ENCODE measurements at places on chromosomes 7 and 10. TPM values are rescaled to one million over a fixed set of nuclear protein-coding genes. Genes with fewer than 3 reads are reported as not detected.

GRCh38 chr7:128076796-128077271, 45.6 kb upstream of the LRRC4 start:
- DNase-seq, result no peak

Gene XRCC2
- 5.2 TPM for total RNA-seq

DNA sequence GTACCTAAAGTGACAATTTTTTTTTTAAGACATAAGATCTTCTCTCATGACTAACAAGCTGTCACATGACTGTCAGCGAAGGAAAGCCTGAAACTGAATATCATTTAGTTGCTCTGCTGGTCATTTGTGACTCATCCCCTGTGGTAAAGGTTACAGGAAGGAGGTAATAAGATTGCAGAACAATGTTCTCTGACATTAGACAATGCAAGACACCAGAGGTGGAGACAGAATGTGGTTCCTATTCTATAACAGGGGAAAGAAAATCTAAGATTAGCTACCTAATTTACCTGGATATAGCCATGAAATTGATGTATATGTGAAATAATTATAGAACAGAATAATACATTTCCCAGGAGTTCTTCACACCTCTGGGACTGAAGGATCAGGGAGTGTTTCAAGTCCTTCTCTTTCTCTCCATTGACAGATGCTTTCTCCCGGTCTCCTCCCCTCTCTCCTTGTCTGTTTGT, 47.7 kb downstream of the LRGUK start:
- DNase-seq, result peak; percentile 92

GRCh38 chr10:102344067-102344466, 51.4 kb upstream of the NFKB2 start:
- DNase-seq, result peak; percentile 66

Gene PRKAR2B
- 0.15 TPM for total RNA-seq

DNA sequence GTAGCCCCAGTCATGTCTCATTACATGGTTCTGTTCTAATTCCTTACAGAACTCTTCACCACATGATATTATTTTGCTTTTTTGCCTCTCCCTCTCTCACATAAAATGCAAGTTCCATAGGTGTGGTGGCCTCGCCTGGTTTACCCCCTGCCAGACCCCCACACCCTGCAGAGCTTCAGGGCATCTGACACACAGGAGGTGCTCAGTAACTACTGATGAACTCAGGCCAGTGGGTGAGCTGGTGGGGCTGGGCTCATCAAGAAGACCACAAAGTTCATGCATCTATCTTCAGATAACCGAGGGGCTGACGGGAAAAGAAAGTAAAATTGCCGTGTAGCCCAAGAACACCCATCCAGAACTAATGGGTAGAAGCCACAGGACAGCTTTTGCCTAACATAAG, 253.1 kb downstream of the GRID1 start:
- DNase-seq, result no peak

DNA sequence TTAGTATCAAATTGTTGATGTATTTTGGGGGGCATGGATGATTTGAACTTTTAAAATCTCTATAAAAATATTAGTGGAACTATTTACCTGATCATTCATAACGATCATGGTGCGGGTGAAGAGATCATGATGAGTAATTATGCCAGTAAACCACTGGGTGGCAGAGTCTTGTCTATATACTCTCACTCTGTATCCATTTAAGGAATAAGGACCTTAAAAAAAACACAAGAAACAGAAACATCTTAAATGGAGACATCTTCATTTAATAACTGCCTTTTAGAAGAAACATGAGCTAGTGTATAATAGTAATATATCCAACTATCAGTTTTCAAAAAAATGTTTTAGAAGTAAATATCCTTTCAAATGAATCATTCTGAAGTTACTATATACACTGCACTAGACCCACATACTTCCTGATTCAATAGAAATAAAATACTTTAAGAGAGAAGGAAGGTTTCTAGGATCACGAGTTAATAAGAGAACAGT, 84.0 kb downstream of the NRBF2 start:
- DNase-seq, result peak; percentile 66

Gene SPACDR
- total RNA-seq, result 0.49 TPM

- DNase-seq, result no peak
Measured at GRCh38 chr7:39898867-39899266, 51.2 kb upstream of the CDK13 start.

- DNase-seq, result no peak
Measured at GRCh38 chr7:116670409-116671015, 1.5 kb upstream of the MET start.

Gene IRF5
- 10.1 TPM for total RNA-seq

DNA sequence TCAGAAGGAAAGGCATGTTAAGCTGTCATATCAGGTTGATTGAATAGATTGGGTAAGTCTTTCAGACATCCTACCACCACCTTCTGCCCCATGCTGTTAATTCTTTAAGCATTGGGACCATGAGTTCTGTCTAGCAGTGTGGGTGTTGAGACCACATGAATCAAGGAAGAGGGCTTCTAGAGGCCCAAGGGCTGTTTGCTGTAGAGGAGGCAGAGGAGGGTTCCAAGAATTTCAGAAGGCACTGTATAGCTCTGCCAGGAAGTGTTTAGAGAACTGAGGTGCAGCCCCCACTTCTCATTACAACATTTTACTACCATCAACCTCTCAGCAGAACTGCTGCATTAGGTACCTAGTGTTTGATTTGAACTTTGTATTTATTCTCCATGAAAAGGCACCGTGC, 720.2 kb downstream of the AUTS2 start:
- no peak for DNase-seq

DNA sequence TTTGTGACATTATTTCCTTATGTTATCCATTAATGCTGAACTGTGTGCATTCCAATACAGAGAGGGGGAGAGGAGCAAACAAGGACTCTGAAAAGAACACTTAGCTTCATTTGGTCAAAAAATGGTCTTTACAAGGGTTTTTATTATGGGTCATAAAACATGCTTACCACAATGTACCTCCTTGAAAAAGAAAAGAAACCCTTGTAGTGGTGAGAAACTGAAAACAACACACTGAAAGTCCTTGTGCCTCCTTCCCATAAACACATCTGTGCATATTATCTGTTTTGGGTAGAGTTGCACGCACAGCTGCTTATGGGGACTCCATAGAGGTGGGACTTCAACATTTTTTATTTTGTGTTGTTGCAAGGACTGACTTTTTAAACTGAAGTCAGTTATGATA, 98.7 kb downstream of the CDK6 start:
- no peak for DNase-seq

Gene PODXL
- 1.6 TPM for total RNA-seq

- DNase-seq, result no peak
Measured at GRCh38 chr10:100621360-100622205, 85.8 kb downstream of the HIF1AN start.

DNA sequence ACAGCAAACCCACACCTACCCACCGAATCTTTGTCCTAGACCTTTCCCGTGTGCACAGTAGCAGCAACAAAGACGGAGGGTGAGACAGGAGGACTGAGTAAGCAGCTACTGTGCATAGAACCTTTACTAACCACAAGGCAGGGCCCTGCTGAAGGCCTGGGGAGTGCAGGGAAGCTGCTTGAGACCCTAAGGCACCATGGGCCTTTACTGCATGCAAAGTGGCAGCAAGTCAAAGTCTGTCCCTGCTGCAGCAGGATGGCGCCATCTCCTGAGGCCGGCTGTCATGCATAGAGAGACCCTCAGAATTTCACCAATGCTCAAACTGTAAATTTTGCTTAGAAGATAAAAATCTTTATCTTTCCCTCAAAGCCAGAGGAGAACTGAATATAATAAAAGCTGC, 610.5 kb downstream of the ACTR3B start:
- no peak for DNase-seq

DNA sequence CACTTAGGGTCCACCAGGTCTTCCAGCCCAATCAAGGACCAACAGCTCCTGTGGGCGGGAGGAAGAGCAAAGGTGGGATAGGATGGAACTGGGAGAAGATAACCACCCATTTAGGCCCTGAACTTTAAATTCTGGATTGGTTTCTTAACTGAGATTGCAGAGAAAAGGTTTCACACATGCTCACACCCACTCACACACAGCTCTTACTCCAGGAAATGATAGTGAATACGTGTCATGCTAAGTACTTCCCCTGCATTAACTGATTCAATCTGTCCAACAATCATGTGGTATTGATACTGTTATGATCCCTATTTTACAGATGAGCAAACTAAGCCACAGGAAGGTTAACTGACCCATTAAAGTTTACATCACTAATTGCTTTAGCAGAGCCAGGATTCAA, 4.6 kb upstream of the CYP3A4 start:
- no peak for DNase-seq

GRCh38 chr7:140594131-140594691, 46.4 kb downstream of the DENND2A start:
- DNase-seq, result no peak

Gene APBB1IP
- total RNA-seq, result not detected

DNA sequence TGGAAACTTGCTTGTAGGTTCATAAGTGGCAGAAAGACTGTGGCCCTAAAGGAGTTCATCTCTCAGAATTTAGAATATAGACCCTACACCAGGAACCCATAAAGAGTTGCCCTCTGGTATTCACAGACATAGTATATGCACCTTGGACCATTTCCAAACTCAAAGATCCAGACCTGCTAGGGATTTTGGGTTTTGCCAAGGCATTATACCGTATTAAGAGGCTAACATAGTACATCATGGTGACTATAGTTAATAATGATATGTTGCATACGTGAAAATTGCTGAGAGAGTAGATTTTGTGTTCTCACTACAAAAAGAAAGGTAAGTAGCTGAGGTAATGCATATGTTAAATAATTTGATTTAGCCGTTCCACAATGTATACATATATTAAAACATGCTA, 13.9 kb downstream of the IFIT3 start:
- no peak for DNase-seq

- peak; percentile 66 for DNase-seq
Measured at GRCh38 chr10:70130878-70131559, 1.6 kb downstream of the AIFM2 start.

DNA sequence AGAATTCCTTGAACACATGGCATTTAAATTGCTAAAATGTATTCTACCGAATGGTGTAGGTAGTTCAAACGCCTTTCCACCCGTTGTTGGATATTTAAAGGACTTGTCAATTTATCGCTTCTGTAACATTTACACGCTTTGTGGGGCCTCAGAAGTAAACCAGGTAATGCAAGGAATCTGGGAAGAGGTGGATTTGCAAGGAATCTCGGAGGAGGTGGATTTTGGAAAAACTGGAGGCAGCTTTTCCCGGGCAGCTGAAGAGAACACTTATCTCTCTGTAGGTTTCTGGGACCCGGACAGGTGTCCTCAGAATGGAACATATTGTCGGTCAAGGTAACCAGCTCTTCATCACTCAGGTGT, 592 bp upstream of the MAPK8 start:
- no peak for DNase-seq

DNA sequence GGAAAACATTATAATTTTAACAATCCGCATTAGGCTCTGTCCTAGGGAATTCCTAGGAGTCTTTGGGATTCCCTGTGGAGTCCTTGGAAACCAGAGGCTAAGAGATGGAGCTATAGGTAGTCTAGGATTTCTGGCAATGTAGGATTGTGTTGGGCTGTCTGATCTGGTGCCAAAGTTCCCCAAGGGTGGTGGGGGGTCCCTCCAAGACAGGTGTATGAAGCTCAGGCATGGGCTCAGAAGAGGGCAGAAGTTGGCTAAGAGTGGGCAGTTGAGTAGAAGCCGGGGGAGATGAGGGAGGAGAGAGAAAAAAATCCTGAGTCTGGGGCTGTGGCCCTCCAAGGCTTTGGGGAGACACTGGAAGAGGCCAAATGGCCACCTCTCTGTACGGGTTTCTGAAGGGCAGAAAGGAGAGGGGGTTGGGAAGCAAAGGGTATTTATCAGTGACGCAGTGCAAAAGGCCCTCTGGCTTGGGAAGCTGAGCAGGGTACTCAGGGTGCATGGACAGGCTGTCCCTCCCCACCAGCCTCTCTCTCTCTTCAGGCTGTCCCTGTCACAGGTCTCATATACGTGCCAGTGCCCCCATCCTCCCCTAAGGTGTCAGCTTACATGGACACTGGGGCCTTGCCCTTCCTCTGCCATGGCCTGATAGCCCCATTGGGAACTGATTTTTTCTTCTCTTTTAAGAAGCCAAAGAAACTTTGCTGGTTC, 929 bp downstream of the HOXA6 start:
- DNase-seq, result no peak

- peak; percentile 17 for DNase-seq
Measured at GRCh38 chr10:23412223-23412622, 26.7 kb upstream of the OTUD1 start.

- DNase-seq, result no peak
Measured at GRCh38 chr7:149884541-149884940, 10.8 kb downstream of the ATP6V0E2 start.

- DNase-seq, result peak; percentile 98
Measured at GRCh38 chr10:119305860-119306513, 98.6 kb downstream of the GRK5 start.

Gene CALU
- total RNA-seq, result 147 TPM

- no peak for DNase-seq
Measured at GRCh38 chr7:41037691-41038090, 665.2 kb downstream of the INHBA start.

DNA sequence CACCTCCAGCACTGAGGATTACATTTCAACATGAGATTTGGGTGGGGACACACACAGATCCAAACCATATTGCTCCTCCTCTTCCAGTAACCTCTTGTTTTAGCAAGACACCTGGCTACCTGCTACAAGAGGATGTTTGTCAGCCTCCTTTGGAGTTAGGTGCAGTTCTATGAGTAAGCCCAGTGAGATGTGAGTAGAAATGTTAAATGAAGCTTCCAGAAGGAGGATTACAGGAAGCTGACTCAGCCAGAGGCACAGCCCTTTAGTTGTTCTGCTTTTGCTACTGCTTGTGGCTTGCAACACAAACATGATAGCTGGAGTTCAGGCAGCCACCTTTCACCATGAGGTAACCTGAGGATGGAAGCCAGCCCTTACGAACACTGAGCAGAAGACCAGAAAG, 382.7 kb upstream of the RNF32 start:
- peak; percentile 13 for DNase-seq

GRCh38 chr7:111796671-111797070, 234.4 kb upstream of the IMMP2L start:
- DNase-seq, result peak; percentile 1
